ENCODE measurements at places on chromosomes 5 and 9.

DNA sequence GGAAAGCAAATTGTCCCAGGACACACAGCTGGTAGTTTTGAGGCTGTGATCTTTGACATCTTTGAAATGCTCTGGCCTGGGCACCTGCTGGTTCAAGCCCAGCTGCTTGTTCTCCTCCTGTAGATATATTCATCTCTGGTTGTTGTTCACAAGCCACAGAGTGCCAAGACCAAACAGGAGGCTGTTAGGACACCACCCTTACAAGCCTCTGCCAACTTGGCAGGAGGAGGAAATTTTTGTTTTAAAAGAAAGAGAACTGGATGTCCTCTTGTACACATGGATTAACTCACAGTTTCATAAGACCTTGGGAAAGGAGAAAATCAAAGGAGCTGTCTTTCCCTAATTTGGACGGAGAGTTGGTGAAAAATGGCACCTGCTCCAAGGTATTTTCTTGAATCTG lies 8.5 kb upstream of the ZFP62 start:
- no peak for DNase-seq

DNA sequence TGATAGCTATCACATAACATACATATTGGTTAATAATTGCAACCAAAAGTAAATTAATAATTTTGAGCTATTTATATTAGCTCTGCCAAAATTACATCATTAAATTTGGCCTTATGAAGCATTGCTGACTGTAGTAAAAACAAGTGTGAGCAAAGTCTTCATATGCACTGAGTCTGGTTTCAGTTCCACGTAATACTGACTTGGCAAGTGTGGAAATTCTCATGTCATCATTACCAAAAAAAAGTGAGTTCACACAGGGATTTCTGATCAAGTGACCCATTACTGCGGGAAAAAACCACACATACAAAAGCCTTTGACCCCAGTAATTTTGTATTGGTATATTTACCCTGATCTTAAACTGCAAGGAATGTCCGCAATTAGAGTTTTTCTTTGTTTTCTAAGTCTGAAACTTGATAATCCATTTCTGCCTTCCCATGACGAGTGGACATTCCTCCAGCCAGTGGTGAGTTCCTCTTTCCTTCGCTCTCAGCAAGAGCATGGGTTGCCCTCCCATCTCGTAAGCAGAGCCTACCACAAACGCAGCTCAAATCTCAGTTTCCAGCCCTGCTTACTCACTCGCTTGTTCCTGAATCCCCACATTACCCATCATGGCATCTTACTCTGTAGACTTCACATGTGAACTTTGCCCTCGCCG lies 220.2 kb upstream of the DMRT1 start:
- DNase-seq = no peak

DNA sequence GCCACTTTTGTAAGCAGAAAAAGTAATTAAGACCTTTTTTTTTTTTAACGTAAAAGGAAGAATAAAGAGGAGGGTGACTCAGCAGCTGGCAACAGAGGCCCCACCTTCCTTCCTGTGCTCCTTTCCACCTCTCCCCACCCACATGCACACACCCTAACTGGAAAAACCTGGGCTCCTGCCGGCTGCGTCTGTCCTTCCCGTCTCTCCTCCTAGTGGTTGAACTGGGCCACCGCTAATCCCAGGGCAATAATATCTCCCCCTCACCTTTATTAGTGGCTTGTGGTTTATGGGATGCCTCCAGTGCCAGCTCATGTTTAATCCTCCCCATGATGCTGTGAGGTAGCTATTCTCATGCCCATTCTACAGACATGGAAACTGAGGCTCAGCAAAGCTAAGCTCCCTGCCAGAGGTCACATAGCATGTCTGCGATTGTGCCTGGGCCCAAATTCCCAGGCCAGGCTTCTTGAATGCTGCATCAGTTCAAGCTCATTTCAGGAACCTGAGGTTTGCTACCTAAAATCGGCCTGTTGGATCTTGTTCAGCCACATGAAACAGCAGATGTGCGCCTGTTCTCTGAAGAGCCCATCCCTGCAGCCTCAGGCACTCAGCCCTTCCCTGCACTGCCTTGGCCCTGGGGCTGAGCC lies 60.9 kb upstream of the IL17B start:
- no peak for DNase-seq

- DNase-seq = peak; percentile 70
These were observed 15.6 kb downstream of the OLFM1 start for GRCh38 chr9:135103001-135103446.

DNA sequence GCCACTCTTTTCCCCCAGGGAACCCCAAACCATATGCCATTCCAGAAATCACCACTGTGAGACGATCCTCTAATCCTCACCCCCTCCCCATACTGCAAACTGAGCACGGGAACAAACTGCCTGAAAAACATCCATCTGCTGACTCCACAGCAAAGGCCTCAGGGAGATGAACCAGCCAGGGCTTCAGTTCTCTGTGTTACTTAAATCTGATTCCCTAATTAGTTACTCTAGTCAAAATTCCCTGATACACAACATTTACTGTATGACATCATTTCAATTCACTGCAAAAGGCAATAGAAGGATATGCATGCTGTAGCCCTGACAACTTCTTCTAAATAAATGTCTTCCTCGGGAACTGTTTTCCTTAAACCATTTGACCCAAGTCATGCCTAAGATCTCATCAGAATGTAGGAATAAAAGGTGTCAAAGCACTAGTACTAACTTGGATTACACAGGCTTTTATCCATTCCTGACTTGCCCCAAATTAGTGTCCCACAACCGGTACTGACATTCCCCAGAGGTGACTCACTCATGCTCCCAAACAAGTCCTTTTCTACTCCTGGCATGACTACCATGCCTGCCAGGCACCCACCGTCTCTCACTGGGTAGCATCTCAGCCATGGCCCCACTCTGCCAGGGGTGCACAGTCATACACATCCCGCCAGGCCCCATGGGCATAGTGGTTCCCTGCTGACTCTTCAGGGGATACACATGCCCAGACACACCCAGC lies 35.0 kb downstream of the MTX3 start:
- no peak for DNase-seq

GRCh38 chr9:121301881-121302286 lies 33.9 kb downstream of the GSN start:
- peak; percentile 14 for DNase-seq

DNA sequence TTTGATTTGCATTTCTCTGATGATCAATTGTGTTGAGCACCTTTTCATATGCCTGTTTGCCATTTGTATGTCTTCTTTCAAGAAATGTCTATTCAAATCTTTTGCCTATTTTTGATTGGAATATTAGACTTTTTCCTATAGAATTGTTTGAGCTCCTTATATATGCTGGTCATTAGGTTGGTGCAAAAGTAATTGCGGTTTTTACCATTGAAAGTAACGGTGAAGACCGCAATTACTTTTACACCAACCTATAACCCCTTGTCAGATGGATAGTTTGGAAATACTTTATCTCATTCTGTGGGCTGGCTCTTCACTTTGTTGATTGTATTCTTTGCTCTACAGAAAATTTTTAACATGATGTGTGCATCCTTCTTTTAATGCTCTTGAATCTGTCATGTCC lies 113.2 kb upstream of the PRRC1 start:
- no peak for DNase-seq

- no peak for DNase-seq
These were observed 263.4 kb upstream of the SLC30A5 start for GRCh38 chr5:68830377-68830898.

GRCh38 chr5:1750469-1750868 lies 49.2 kb downstream of the MRPL36 start:
- DNase-seq = peak; percentile 8

- DNase-seq = no peak
These were observed 87.5 kb downstream of the TTLL11 start for GRCh38 chr9:122005597-122005996.

DNA sequence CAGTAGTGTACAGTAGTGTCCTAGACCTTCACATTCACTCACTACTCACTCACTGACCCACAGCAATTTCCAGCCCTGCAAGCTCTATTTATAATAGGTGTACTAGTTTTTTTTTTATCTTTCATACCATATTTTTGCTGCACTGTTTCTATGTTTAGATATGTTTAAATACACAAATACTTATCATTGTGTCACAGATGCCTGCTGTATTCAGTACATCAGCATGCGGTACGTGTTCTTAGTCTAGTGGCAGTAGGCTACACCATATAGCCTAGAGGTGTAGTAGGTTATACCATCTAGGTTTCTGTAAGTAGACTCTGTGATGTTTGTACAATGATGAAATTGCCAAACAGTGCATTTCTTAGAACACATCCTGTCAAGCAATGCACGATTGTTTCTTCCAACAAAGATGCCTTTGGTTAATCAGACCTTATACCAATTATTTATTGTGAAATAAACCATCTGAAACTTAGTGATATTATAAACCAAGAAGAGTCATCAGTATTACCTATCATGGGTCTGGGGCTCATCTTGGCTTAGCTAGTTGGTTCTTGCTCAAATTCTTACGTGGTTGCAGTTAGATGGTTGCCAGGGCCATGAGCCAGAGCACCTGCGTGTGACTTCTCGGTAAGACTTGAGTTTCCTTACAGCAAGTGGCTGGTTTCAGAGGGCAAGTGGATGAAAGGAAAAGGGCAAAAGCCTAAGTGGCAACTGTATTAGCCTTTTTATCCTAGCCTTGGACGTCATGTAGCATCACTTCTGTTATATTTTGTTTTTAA lies 41.1 kb downstream of the ERBIN start:
- DNase-seq = no peak

GRCh38 chr9:16369427-16369826 lies 501.0 kb downstream of the BNC2 start:
- DNase-seq = no peak

DNA sequence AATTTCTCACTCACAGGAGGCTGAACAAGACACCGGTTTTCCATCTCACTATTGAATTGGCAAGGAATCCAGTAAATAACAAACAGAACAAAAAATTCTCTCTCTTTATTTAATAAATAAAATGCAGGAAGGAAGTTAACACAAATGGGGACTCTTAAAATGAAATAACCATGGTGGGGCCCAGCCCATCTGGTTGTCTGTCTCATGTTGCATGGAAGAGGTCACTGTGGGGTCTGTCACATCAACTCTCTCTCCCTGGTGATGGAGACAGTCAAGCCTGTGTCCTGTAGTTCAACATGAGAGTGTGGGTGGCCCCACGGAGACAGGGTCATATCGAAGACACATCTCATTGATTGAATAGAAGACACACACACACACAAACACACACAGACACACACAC lies 297.7 kb downstream of the IRX2 start:
- DNase-seq = peak; percentile 28

DNA sequence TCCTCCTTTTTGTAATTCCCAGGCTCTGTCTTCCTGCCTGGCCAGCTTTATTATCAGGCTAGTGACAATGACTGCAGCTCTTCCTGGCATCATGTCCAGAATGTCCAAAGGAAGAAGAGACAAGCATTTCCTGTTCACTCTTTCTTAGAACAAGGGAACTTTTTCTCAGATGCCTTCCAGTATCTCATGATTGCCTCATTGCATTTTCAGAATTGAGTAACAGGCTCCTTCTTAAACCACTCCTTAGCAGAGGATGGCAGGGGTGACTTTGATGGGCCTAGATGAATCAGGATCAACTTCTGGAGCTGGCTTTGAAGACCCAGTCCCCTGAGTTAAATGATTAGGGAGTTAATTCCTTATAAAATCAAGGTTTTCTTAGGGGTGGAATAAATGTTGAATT lies 92.9 kb upstream of the RASGRF2 start:
- DNase-seq = no peak

GRCh38 chr5:160175438-160176218 lies 53.7 kb upstream of the FABP6 start:
- DNase-seq = peak; percentile 50

GRCh38 chr9:10875752-10876151 lies 262.9 kb upstream of the PTPRD start:
- DNase-seq = no peak

GRCh38 chr5:51990661-51991180 lies 607.5 kb downstream of the ISL1 start:
- DNase-seq = no peak

- DNase-seq = peak; percentile 28
These were observed 47.3 kb downstream of the RASGEF1C start for GRCh38 chr5:180161420-180162303.

DNA sequence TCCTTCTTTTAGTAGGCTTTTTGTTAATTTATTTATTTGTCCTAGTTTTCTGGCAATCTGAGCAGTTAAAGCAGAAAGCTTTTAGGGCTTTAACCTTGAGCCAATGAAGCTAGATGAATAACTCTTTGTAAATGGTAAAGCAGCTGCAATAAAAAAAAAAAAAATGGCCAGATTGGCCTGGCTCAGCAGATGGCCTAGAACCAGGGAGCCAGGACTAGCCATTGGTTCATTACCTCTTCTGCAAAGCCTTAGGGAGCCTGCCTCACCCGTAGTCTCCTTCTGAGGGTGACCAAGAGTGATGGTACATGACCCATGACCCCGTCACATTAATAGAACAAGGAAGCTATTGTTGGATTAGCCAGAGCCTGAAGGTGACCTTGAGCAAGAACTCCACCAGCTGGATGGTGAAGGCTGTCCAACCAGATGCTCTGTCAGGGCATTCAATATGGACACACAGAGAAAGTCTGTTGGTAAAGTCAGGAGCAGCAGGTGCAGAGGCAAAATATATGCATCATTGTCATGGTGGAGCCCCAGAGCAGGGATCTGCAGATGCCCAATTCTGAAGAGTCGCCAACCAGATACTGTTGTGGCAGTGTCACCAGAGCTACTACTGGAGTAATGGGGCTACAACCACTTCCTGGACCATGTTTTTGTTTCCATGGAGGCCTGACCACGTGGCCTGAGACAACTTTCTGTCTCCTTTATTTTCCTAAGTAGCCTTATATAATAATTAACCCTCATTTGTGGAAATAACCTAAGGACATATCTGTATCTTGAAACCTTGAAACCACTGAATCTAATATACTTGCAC lies 100.7 kb downstream of the MTX3 start:
- no peak for DNase-seq

GRCh38 chr5:112931473-112931872 lies 9.4 kb upstream of the REEP5 start:
- no peak for DNase-seq

DNA sequence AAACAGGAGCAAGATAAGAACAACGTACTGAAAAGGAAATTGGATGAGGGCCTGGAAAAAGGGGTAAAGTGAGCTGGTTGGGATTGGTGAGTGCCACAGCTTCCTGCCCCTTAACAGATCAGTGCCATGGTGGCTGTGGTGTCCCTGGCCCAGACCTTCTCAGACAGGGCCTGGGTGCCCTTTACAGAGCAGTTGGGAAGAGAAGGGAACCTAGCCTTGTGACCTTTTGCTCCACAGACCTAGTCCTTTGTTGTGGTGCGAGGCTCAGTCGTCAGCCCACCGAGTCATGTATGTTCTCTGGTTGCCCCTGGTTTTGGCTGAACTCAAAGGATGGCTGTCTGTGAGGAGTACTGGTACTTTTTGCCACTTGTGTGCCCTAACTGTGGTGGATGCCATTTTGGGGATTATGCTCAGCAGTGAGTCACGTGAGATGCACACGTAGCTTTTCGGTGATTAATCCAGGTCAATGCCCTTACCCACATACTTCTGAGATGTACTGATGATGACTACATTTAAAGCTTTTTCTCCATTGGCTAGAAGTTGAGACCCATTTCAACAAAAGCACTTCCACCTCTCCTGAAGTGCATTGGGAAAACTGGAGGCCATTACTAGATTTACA lies 48.4 kb downstream of the EXOSC2 start:
- no peak for DNase-seq
